Amniotic epithelial cell (primary cell): ENCODE measurements at places on chromosomes 5 and 9.

DNA sequence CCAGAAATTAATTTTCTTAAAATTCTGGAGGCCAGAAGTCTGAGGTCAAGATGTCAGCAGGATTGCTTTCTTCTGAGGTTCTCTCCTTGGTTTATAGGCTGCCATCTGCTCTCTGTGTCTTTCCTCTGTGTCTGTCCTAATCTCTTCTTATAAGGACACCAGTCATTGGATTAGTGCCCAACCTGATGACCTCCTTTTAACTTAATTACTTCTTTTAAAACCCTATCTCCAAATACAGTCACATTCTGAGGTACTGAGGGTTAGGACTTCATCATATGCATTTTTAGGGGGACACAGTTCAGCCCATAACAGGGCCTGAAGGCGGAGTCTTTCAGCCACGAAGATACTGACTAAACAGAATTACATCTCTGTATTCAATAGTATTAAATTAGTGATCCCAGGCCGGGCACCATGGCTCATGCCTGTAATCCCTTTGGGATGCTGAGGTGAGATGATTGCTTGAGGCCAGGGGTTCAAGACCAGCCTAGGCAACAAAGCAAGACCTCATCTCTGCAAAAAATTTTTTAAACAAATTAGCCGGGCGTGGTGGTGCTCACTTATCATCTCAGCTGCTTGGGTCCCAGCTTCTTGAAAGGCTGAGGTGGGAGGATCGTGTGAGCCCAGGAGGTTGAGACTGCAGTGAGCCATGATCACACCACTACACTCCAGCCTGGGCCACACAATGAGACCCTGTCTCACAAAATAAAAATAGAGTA, 5.9 kb upstream of the RPS6 start:
- DNase-seq: no peak

- no peak for DNase-seq
These were observed 151.7 kb upstream of the MOCS2 start for GRCh38 chr5:53261245-53261644.

GRCh38 chr5:124546643-124547042, 199.8 kb downstream of the ZNF608 start:
- DNase-seq: peak; percentile 59

DNA sequence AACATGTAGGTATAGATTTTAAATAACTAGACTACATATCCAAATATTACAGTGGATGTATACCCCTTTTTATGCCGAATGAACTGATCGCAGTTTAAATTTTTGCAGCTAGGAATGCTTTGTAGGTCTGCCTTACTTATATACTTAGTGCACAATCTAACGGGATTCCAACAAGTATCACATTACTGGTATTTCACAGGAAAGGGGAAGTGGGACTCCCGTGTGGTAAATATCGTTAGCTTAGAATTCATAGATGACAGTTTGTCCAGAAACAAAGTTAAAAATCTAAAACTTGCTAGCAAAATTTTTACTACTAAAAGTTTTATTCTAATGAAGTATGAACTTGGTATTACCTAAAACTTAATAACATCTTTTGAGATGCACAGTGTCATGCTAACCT, 193.5 kb upstream of the TLX3 start:
- no peak for DNase-seq

DNA sequence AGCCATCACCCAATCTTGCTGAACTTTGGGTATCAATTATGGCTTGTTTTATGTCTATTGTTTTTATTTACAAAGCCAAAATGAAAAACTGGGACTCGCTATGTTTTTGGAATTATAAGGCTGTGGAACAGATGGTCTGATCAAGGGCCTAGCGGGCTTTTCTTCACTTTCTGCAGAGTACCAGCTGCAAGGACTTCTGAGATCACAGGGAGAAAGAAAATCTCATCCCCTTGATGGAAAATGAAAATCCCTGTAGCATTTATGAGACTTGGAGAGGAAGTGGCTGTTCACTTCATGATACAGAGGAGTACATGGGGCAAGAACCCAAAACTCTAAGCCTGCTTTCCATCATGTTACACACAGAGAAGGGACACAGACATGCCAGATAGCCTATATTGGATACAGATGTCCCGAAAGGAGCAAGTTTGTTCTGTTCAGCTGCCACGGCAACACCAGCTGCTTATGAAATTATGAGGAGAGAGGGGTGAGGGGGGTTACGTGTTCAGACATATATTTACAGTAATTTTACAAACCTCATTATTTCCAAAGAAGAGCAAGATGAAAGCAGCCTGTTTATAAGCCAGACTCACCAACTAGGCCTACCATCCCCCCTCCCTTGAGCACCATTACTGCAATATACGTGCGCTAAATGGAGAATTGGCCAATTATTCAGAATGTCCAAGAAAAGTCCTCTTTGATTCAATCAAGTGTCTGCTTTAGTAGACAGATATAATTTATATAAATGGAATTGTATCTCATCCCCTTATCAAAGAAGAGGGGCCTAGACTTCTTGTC, 220.0 kb downstream of the MARCHF11 start:
- no peak for DNase-seq

- DNase-seq: peak; percentile 50
These were observed 587.8 kb downstream of the PSAT1 start for GRCh38 chr9:78884611-78885150.
